ENCODE measurements at places on chromosomes 4 and X.

GRCh38 chr4:147965873-147966272 lies 234.0 kb downstream of the ARHGAP10 start:
- no peak for DNase-seq

DNA sequence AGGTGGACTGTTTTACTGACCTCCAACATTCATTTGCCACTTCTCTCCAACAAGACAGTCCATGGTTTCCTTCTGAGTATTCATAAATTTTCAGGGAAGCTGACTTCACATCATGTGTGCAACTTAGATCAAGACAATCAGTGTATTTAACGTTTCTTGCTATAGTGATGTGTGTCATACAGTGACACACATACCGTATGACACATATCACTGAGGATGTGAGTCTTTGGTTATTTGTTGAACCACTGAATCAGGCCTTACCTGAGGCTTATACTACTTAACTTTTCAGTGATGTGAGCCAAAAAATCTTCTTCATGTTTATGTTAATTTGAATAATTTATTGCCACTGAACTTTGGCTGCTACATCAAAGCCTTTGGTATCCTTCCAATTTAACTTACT lies 166.8 kb downstream of the BMPR1B start:
- no peak for DNase-seq

DNA sequence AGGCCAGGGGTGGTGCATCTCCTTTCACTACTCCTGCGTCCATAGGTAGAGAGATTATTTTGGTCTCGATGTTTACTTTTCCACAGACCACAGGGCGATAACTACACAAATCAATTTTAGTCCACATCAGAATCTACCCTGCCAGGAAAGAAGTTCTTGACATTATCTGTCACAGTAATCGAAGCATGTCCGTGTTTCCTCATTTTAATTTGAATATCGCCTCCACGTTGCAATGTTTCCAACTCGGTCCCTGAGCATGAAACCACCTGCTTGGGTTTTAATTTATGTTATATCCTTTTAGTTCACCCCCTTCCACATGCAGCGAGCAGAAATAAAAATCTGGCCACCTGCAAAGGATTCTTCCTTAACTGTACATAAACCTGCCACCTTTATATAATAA lies 100.1 kb upstream of the ATXN3L start:
- DNase-seq: no peak

DNA sequence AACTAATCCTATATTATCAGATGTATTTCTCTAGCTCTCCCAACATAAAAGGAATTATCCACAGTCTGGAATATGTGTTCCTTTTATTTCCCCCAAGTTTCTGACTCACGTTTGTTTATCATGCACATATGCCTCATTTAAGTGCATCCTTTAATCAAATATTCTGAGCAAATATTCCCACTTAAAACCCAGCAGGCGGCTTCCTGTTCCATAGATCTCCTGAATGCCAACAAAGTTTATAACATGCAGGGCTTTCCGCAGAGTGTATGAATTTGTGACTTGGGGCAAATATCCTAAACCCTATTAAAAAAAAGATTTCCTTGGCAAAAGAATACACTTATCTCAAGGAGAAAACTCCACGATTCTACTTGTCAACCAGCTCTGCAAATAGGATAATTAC lies 16.9 kb downstream of the GLRA2 start:
- DNase-seq: no peak

GRCh38 chr4:41485041-41485440 lies 52.9 kb upstream of the LIMCH1 start:
- no peak for DNase-seq

DNA sequence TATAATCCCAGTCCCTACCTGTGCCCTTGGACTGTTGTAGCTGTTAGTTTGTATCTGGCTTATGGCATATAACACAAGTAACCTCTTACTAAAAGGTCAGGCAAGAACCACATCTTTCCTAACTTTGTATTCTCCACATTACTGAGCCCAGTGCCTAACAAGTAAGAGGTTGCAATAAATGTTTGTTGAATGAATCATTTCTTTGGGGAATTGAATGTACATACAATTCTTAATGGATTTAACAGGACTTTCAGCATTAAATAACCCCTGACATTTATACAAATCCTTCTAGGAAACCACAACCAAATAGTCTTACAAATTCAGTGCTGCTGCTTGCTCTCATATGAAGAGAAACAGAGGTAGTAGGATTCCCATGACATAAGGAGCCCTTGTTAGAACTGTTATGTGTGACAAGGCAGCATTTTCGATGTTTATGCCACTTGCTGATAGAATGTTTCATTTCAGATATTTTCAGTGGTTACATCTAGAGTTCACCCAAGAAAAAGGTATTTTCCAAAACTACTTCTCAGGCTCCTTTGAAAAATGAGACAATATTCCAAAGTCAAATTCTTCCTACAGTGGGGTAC lies 62.0 kb downstream of the MBNL3 start:
- no peak for DNase-seq

DNA sequence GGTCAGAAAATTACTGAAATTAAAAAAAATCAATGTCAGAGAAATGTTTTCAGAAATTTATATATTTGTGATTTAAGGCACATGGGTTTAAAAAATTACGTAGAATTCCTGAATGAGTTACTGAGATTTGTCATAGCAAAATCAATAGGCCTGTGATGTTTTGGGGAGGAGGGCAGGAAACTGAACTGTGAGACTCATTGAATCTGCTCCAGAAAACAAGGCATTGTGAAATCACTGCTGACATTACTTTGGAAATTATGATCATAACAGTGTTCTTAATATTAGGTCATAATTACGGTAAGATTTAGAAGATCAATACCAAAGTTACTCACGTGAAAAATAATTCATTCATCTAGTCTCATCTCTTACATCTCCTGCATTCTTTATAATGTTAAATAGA lies 5.3 kb downstream of the FGF5 start:
- DNase-seq: no peak

- no peak for DNase-seq
Measured at GRCh38 chrX:111519215-111519614, 7.8 kb downstream of the SERTM2 start.

DNA sequence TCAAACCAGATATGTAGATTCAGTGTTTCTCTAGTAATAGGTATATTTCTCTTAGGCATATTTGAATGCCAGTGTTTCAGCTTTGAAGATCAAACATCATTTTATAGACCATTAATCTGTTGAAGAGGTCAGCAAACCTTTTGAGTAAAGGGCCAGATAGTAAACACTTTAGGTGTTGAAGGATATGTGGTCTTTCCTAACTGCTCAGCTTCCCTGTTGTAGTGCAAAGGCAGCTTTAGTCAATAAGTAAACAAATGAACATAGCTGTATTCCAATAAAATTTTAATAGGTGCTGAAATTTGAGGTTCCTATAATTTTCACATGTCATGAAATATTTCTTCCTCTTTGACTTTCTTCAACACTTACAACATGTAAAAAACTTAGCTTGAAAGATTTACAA lies 201.6 kb downstream of the ADGRL3 start:
- DNase-seq: no peak

- no peak for DNase-seq
Measured at GRCh38 chrX:121301356-121301755, 253.9 kb downstream of the GLUD2 start.

DNA sequence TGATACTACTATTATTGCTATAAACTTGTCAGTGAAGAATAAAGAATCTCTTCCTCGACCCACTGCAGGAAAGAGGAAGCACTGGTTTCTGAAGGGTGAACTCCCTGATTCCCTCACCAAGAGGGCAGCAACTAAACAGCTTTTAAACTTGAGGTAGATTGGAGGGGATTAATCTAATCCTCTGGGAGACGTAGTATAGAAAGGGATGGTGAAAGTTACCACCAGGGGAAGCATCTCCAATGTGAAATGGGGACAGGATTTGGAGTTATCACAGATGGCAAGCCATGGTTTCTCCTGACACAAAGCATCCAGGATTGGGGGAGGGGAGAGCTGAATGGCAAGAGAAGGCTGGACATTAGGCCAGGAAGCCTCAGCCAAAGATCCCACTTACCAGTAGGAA lies 62.7 kb upstream of the PTPN13 start:
- DNase-seq: no peak

DNA sequence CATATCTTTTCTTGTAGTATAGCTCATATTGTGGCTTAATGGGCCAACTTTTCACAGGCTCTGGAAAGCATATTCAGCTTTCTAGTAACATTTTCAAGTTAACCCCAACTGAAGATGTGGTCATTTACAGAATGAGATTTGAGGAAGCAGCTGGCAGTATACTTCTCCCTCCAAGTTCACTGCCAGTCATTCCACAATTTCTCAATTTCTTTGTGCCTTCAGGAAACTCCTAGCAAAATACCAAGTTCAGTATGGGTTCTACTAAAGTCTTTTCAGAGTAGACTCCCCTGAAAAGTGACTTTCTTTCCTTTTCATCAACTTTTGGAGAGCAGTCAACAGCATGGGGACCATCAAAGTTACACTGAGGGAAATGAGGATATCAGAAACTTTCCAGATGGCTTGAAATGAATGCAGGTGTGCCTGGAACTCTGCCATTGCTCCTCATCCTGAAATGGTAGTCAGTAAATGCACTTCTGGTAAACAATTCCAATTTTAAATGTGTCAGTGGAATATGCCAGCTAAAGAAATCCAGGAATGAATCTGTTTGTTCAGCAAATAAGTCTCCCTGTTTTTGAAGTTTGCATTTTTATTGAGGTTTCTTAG lies 81.5 kb upstream of the TEX13D start:
- DNase-seq: no peak

- DNase-seq: peak; percentile 67
Measured at GRCh38 chr4:2755821-2756690, at the start of gene TNIP2. Gene TNIP2, minus strand, starts transcription at chr4:2756336. Its CDS starts 47 bp downstream, at chr4:2756289.

- no peak for DNase-seq
Measured at GRCh38 chr4:114017120-114017917, 37.9 kb upstream of the ARSJ start.

GRCh38 chr4:165359506-165359905 lies 19.3 kb upstream of the CPE start:
- no peak for DNase-seq

DNA sequence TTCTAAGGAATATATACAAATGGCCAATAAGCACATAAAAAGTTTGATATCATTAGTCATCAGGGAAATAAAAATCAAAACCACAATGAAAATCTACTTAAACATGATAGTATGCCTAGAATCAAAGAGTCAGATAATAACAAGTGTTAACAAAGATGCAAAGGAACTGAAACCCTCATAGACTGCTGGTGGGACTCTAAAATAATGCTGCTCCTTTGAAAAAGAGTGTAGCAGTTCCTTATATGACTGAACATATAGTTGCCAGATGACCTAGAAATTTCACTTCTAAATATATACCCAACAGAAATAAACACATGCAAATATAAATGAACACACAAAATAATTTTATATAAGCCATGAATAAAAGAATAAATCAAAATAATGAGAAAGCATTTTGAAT lies 205.1 kb upstream of the CTSO start:
- no peak for DNase-seq

DNA sequence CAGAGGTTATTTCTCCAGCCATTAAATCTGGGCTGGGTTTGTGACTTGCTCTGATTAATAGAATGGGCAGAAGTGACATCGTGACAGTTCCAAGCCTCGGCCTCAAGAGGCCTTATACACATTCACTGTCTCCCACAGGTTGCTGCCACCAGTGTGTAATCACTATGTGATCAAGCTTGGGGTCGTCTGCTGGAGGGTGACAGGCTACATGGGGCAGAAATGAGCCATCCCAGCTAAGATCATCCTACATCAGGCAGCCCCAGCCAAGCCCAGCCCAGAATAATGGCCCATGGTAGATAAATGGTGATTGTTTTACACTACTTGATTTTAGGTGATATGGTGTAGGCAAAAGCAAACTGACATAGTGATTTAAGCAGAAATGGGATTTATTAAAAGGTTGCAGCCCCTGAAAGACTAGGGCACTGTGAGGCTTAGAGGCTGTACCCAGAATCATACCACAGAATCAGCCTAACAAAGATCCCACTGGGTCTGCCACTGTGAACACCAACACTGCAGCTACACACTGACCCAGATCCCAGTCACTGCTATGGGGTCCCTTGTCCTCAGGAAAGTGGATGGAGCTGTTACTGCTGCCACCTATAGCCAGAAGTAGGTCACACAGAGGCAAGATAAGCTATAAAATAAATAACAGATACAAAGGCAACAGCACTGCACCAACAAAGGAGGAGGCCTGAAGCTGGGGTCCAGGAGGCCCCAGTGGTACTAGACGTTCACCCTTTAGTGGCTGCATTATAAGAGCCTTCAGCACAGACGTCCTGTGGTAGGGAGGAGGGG lies 159.6 kb upstream of the RBPJ start:
- no peak for DNase-seq

DNA sequence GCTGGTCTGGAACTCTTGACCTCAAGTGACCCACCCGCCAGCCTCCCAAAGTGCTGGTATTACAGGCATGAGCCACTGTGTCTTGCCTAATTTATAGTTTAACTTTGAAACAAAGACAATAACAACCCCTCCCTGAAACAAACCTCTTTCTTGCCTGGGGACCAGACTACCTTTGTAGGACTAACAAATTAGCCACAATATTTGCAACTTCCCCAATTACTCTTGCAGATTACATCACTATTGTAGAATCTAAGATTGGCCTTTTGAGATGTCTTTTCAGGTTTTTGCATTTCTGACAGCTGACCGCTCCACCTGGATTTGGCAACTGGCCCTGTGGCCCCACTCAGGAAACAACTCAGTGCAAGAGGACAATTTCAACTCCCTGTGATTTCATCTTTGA lies 84.8 kb downstream of the AKAP4 start:
- no peak for DNase-seq

DNA sequence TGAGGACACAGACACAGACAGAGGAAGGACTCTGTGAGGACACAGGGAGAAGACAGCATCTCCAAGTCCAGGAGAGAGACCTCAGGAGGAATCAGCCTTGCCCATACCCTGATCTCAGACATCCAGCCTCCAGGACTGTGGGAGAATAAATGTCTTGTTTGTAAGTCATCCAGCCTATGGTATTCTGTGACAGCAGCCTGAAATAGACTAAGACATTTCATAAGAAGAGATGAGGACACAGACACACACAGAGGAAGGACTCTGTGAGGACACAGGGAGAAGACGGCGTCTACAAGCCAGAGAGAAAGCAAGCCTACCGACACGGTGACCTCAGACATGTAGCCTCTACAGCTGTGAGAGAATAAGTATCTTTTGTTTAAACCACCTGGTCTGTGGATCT lies 112.1 kb downstream of the DHRSX start:
- no peak for DNase-seq

DNA sequence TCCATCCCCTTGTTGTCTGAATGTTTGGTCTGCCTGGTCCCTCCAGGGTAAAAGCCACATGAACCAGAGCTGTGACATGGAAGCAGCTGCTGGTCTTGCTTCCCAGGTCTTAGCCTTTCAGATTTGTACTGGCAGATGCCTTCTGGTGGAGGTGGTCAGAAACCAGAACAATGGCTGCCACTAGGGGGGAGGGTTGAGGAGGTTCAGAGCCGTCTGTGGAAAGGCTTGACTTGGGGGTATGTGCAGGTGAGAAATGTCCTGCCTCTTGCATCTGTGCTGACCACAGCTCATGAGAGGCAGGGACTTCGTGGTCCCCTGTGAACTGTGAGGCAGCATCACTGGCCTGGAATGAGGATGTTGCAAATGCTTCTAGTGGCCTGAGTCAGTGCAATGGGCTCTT lies 144.2 kb upstream of the WDR1 start:
- no peak for DNase-seq

All from stimulated activated CD4-positive, alpha-beta T cell treated with anti-CD3 and anti-CD28 coated beads, Interleukin-1b, Interleukin-23, amount 100 ng/mL, for 24 hours (primary cell).